Hair follicle dermal papilla cell (primary cell): ENCODE measurements at places on chromosomes 3 and 15. TPM values are rescaled to one million over a fixed set of nuclear protein-coding genes. Genes with fewer than 3 reads are reported as not detected.

The XCR1 gene
- not detected in 2 replicates for total RNA-seq

The SUSD5 gene
- total RNA-seq = 8.4 and 16.1 TPM in 2 replicates

The EIF4G1 gene
- 274 and 300 TPM in 2 replicates for total RNA-seq

The CSTA gene
- 3.7 and 3.8 TPM in 2 replicates for total RNA-seq

The PRSS50 gene
- not detected in 2 replicates for total RNA-seq

The LRRC31 gene
- total RNA-seq = not detected in 2 replicates

The GNAT1 gene
- total RNA-seq = not detected in 2 replicates

The DNAJA4 gene
- total RNA-seq = 2.2 and 3.9 TPM in 2 replicates

The RTP1 gene
- not detected in 2 replicates for total RNA-seq

The SV2B gene
- total RNA-seq = not detected in 2 replicates

The MUC4 gene
- total RNA-seq = not detected in 2 replicates

The CMTM8 gene
- total RNA-seq = 0.16 TPM in 1 of 2 replicates, not detected in the other

The ZNF502 gene
- total RNA-seq = 6.6 and 8.8 TPM in 2 replicates

The MCF2L2 gene
- 0.32 and 0.36 TPM in 2 replicates for total RNA-seq

The PRR23E gene
- total RNA-seq = not detected in 2 replicates

The SLC15A2 gene
- 0.32 and 0.85 TPM in 2 replicates for total RNA-seq

The TJP1 gene
- 62.1 and 67.3 TPM in 2 replicates for total RNA-seq

The POPDC2 gene
- 0.49 and 0.61 TPM in 2 replicates for total RNA-seq

The PLSCR2 gene
- not detected in 2 replicates for total RNA-seq

The SPATA12 gene
- not detected in 2 replicates for total RNA-seq

The CLRN1 gene
- 0.32 TPM in 1 of 2 replicates, not detected in the other for total RNA-seq

The CYP11A1 gene
- 0.36 and 0.81 TPM in 2 replicates for total RNA-seq

The EFHB gene
- total RNA-seq = under 0.01 and 0.97 TPM in 2 replicates

The GABRB3 gene
- 0.85 and 2.8 TPM in 2 replicates for total RNA-seq

The TERB2 gene
- total RNA-seq = not detected in 2 replicates

The FGD5 gene
- 0.12 and 0.16 TPM in 2 replicates for total RNA-seq

The GOLGA8Q gene
- 0.49 and 1.1 TPM in 2 replicates for total RNA-seq

The GOLGA6B gene
- not detected in 2 replicates for total RNA-seq

The LMAN1L gene
- total RNA-seq = not detected in 2 replicates

The ZNF620 gene
- 0.61 and 0.65 TPM in 2 replicates for total RNA-seq

The GCSAM gene
- total RNA-seq = not detected in 2 replicates

The SOX14 gene
- total RNA-seq = not detected in 2 replicates

The SPINK8 gene
- not detected in 2 replicates for total RNA-seq

The APBA2 gene
- total RNA-seq = 8.7 and 21.1 TPM in 2 replicates

The SLC12A1 gene
- not detected in 2 replicates for total RNA-seq

The IL17RE gene
- total RNA-seq = 3.2 and 6.9 TPM in 2 replicates

The KBTBD8 gene
- total RNA-seq = 0.49 TPM in 2 replicates

The LMOD3 gene
- not detected in 2 replicates for total RNA-seq

The NOX5 gene
- total RNA-seq = 0.49 and 0.65 TPM in 2 replicates

The TM4SF4 gene
- total RNA-seq = 0.36 and 0.65 TPM in 2 replicates

The GOLGA6D gene
- total RNA-seq = under 0.01 TPM in 1 of 2 replicates, not detected in the other
